Nephron progenitor cell (in vitro differentiated cells): ENCODE measurements at places on chromosomes 4 and X.

- H3K4me3 ChIP-seq, result peak overlapping the region; percentile 99
- peaks cover 30% of the 10 kb centered on the region for H3K36me3 ChIP-seq
- peaks cover 12% of the 10 kb centered on the region for H3K27me3 ChIP-seq
- DNase-seq, result no peak
Observed at GRCh38 chr4:6643141-6643847, 2.8 kb downstream of the MRFAP1 start.

- H3K4me1 ChIP-seq, result peaks cover 16% of the 10 kb centered on the region
- peaks cover 6% of the 10 kb centered on the region for H3K27me3 ChIP-seq
- no peaks in the 10 kb centered on the region for H3K36me3 ChIP-seq
- peak; percentile 41 for DNase-seq
- no peak overlapping the region for H3K4me3 ChIP-seq
Observed at GRCh38 chr4:113878668-113879067, 100.8 kb downstream of the ARSJ start.

DNA sequence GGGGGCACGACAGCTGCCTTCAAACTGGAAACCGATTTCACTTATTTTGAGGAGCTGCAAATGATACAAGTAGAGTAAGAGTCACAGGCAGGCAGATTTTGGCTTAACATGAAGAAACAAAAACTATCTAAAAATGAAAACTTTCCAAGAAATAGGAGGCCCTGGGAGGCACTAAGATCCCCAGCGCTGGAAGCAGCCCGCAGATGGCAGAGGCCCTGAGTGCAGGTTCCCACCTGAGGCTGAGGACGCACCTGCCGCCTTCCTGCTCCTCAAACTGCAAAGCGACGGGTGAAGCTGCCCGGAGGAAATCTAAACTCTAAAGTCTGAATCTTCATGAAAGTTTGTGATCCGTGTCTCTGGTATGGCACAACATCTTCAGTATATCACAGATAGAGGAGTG is 138.7 kb downstream of the AFAP1 start:
- peaks cover 63% of the 10 kb centered on the region for H3K4me1 ChIP-seq
- DNase-seq, result no peak
- no peak overlapping the region for H3K4me3 ChIP-seq
- no peaks in the 10 kb centered on the region for H3K27me3 ChIP-seq

DNA sequence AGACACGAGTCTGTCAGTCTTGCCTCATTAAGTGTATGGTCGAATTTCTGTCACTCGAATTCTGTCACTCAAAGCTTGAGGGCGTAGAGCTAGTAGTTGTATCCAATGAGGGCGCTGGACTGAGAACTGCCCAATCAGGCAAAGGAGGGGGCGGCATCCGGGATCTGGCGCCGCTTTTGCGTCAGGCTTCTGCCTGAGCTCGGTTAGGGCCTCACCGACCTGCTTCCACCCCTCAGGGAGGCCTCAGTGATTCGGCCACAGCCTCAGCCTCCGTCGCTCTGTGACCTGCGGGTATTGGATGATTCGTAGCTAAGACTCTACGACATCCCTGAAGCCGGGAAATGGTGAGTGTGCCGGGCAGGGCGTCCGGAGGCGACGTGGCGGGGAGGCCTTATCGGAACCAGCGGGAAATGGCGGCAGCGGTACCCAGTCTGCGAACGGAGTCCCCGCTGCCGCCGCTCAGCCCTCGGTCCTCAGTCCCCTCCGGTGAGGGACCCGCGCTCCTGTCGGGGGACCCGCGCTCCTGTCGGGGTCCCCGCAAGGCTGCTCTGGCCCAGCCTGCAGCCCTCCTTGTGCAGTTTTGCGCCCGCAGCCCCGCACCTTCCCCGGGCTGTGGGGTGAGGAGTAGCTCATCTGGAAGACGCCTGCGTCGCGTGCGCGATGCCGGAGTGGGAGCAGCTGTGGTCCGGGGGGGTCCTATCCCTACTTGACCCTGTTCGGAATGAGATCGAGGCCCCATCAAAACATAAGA is 88.3 kb downstream of the ZNF718 start:
- peak overlapping the region; percentile 80 for H3K4me3 ChIP-seq
- DNase-seq, result peak; percentile 42
- H3K4me1 ChIP-seq, result no peaks in the 10 kb centered on the region
- H3K27ac ChIP-seq, result no peak overlapping the region
- peaks cover 9% of the 10 kb centered on the region for H3K27me3 ChIP-seq
- H3K36me3 ChIP-seq, result peaks cover 87% of the 10 kb centered on the region

GRCh38 chrX:13808293-13808692 is 8.6 kb downstream of the GPM6B start:
- peaks cover 4% of the 10 kb centered on the region for H3K27me3 ChIP-seq
- H3K27ac ChIP-seq, result no peak overlapping the region
- H3K4me1 ChIP-seq, result peaks cover 8% of the 10 kb centered on the region
- peaks cover 6% of the 10 kb centered on the region for H3K36me3 ChIP-seq

- peak overlapping the region; percentile 15 for H3K27ac ChIP-seq
- no peaks in the 10 kb centered on the region for H3K27me3 ChIP-seq
- peaks cover 11% of the 10 kb centered on the region for H3K4me1 ChIP-seq
- H3K4me3 ChIP-seq, result no peak overlapping the region
- DNase-seq, result no peak
- H3K36me3 ChIP-seq, result no peaks in the 10 kb centered on the region
Observed at GRCh38 chr4:140219567-140219966, 65.6 kb upstream of the MAML3 start.

- H3K4me1 ChIP-seq, result no peaks in the 10 kb centered on the region
- no peak overlapping the region for H3K4me3 ChIP-seq
- H3K36me3 ChIP-seq, result no peaks in the 10 kb centered on the region
- no peak for DNase-seq
Observed at GRCh38 chrX:42466332-42467046, 311.5 kb downstream of the PPP1R2C start.

DNA sequence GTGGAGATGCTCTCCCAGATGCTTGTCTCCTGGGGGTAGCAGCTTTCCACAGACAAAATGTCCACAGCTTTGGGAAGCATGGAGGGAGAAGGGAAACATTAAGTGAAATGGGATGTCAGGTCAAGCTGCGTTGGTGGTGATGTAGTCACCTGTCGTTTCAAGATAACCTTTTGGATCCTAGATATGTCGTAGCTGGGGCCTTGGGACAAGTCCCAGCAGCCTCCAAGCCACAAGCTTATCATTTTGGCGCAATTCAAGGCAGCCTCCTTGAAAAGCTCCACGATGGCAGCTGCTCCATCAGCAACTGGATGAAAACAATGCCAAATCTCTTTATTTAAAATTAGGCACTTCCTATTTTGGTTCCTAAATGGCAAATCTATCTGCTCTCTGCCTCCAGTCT is 52.0 kb downstream of the RTL9 start:
- no peak for DNase-seq
- H3K27me3 ChIP-seq, result peaks cover 2% of the 10 kb centered on the region
- H3K4me1 ChIP-seq, result peaks cover 72% of the 10 kb centered on the region
- no peaks in the 10 kb centered on the region for H3K36me3 ChIP-seq

GRCh38 chrX:122245175-122245574 is 938.9 kb upstream of the GRIA3 start:
- no peak for DNase-seq
- no peaks in the 10 kb centered on the region for H3K36me3 ChIP-seq
- no peak overlapping the region for H3K27ac ChIP-seq
- no peak overlapping the region for H3K4me3 ChIP-seq
- no peaks in the 10 kb centered on the region for H3K4me1 ChIP-seq

DNA sequence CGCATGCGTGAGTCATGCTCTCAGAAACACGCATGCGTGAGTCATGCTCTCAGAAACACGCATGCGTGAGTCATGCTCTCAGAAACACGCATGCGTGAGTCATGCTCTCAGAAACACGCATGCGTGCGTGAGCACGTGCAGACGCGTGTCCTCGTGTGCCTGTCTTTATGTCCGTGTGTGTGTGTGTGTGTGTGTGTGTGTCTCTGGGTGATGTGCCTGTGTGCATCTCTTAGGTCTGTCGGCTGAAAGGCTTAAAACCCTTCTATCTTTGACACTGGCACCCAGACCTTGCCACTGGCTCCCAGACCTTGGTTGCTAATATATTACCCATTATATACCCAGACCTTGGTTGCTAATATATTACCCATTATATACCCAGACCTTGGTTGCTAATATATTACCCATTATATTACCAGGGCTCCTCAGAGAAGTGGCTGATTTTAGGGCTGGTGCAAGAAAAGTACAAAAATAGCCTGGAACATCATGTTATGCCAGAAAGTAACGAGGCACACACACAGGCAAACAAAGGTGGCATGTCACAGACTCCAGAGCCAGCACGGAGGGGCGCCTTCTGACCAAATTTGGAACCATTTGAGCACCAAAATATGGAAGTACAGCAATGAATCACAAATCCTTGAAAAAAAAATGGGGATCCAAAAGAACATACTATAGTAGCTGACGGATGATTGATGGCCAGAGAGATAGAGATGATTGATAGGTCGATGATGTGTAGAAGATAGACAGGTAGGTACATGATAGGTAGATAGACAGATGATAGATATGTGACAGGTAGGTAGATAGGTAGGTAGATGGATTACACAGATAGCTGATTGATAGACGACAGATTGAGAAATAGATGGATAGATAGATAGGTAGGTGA is 19.2 kb upstream of the ADRA2C start:
- H3K4me1 ChIP-seq, result peaks cover 51% of the 10 kb centered on the region
- no peak for DNase-seq
- peaks cover 72% of the 10 kb centered on the region for H3K27me3 ChIP-seq

GRCh38 chr4:71595576-71596108 is 188.2 kb downstream of the GC start:
- no peaks in the 10 kb centered on the region for H3K27me3 ChIP-seq
- no peaks in the 10 kb centered on the region for H3K36me3 ChIP-seq
- DNase-seq, result no peak
- H3K4me1 ChIP-seq, result no peaks in the 10 kb centered on the region
- no peak overlapping the region for H3K4me3 ChIP-seq
- H3K27ac ChIP-seq, result no peak overlapping the region

- DNase-seq, result no peak
- H3K36me3 ChIP-seq, result no peaks in the 10 kb centered on the region
- no peak overlapping the region for H3K27ac ChIP-seq
Observed at GRCh38 chr4:7154351-7154981, 37.9 kb upstream of the SORCS2 start.

GRCh38 chr4:70925899-70926635 is 23.9 kb downstream of the MOB1B start:
- H3K4me3 ChIP-seq, result no peak overlapping the region
- H3K4me1 ChIP-seq, result peaks cover 50% of the 10 kb centered on the region
- no peak for DNase-seq
- peaks cover 78% of the 10 kb centered on the region for H3K36me3 ChIP-seq

- DNase-seq, result no peak
- H3K27me3 ChIP-seq, result no peaks in the 10 kb centered on the region
- H3K36me3 ChIP-seq, result no peaks in the 10 kb centered on the region
- no peak overlapping the region for H3K4me3 ChIP-seq
- no peak overlapping the region for H3K27ac ChIP-seq
- H3K4me1 ChIP-seq, result no peaks in the 10 kb centered on the region
Observed at GRCh38 chrX:115462406-115462805, 98.6 kb upstream of the PLS3 start.
